ENCODE measurements at places on chromosomes 16 and 17. TPM values are rescaled to one million over a fixed set of nuclear protein-coding genes. Genes with fewer than 3 reads are reported as not detected.

The TP53TG3C gene
- not detected for total RNA-seq

The KCNG4 gene
- not detected for total RNA-seq

DNA sequence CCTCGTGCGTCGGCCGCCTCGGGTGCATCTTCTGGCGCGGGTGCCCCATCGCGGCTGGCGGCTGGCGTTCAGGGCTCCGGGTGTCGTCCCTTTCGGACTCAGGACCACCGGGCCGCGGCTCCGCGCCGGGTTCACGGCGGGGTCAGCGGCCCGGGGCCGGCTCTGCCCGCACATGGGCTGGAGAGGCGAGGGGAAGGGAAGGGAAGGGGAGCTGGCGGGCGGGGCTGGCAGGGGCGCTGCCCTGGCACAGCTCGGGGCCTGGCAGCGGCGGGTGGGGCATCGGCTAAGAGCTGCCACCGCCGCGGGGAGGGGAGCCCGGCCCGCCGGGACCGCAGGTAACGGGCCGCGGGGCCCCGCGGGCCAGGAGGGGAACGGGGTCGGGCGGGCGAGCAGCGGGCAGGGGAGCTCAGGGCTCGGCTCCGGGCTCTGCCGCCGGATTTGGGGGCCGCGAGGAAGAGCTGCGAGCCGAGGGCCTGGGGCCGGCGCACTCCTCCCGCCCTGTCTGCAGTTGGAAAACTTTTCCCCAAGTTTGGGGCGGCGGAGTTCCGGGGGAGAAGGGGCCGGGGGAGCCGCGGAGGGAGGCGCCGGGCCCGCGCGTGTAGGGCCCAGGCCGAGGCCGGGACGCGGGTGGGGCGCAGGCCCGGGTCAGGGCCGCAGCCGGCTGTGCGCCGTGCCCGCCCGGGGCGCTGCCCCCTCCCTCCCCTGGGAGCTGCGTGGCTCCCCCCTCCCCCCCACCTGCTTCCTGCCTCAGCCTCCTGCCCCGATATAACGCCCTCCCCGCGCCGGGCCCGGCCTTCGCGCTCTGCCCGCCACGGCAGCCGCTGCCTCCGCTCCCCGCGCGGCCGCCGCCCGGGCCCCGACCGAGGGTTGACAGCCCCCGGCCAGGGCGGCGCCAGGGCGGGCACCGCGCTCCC is 646 bp downstream of the HIC1 start:
- H3K4me3 ChIP-seq, result peak overlapping the region; percentile 28
- H3K36me3 ChIP-seq, result peaks cover 1% of the 10 kb centered on the region
- peaks cover 4% of the 10 kb centered on the region for H3K27me3 ChIP-seq

DNA sequence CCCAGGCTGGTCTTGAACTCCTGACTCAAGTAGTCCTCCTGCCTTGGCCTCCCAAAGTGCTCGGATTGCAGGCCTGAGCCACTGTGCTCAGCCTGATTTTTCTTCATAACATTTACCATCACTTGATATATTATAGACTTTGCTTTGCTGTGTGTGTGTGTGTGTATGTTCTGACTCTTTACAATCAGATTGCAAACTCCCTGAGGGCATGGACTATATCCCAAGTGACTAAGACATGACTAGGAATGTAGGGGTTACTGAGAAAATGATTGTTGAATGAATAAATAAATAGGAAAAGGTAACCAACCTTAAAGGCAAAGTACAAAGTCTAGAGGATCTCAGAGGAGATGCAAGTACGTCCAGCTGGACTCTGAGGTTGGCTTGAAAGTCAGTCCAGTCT is 9.6 kb upstream of the OR2C1 start:
- H3K36me3 ChIP-seq, result no peaks in the 10 kb centered on the region
- no peak overlapping the region for H3K27ac ChIP-seq
- DNase-seq, result no peak

GRCh38 chr17:5809580-5810188 is 225.4 kb upstream of the NLRP1 start:
- no peak for DNase-seq
- no peaks in the 10 kb centered on the region for H3K36me3 ChIP-seq
- H3K4me3 ChIP-seq, result no peak overlapping the region
- no peaks in the 10 kb centered on the region for H3K4me1 ChIP-seq

- H3K27me3 ChIP-seq, result no peaks in the 10 kb centered on the region
- no peak overlapping the region for H3K4me3 ChIP-seq
- H3K36me3 ChIP-seq, result peaks cover 72% of the 10 kb centered on the region
- H3K4me1 ChIP-seq, result no peaks in the 10 kb centered on the region
- H3K27ac ChIP-seq, result no peak overlapping the region
- no peak for DNase-seq
These were observed 42.8 kb downstream of the COG7 start for GRCh38 chr16:23410176-23410575.

DNA sequence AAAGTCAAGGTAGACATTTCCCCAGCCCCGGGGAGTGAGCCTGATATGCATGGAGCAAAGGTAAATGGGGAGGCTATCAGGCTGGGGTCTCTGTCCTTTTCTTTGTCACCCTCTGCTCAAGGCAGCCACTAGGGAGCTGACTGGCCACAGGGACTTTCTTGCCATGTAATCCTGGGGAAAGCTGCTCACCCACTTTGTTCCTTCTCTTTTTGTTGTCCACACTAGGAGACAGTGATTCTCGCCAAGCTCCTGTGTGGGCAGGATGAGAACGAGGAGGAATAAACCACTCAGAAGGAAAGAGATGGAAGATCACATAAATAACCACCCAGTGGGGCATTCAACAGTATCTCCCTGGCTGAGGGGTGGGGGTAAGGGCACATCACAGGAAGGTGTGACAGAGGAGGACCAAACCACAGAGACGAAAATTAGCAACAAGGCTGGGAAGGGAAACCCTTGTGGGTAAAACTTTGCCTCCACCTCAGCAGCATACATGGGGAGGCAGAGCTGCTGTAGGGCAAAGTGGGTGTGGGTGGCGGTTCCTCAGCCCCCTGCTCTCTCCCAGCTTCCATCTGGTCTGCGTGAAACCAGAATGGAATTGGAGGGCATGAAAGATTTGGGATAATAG is 26.2 kb upstream of the CCL1 start:
- H3K27me3 ChIP-seq, result no peaks in the 10 kb centered on the region
- no peak for DNase-seq
- H3K4me3 ChIP-seq, result no peak overlapping the region
- H3K4me1 ChIP-seq, result no peaks in the 10 kb centered on the region

DNA sequence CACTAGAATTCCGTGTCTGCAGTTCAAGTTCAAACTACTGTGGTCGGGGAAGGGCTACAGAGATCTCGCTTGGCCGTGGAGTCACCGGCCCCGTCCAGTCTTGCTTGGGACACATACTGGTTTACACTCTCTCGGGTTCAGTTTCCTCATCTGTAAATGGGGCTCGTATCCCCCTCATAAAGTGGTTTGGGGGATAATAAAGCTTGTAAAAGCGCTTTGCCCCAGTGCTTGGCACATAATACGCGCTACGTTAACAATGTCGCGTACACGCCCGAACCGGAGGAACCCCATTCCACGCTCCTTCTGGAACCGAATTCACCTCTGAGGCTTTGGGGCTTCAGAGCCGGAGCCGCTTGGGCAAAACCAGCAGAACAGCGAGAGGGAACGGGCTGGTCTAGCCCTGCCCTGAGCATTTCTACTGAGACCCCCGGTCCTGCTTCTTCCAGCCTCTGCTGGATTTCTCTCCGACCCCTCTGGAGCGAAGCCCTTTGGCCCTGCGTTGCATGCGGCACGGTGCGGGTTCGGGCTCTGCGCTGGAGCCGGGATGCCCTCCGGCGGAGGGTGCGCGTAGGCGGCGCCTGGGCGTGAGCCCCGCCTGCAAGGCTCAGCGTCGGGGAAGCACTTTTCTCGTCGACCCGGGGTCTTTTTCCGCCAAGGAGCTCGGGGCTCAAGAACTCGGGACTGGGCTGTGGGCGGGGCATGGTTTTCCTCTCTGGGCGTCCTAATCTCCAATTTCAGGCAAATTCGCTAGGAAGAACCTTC is 26.1 kb upstream of the HOXB13 start:
- H3K36me3 ChIP-seq, result no peaks in the 10 kb centered on the region
- peaks cover 27% of the 10 kb centered on the region for H3K4me1 ChIP-seq
- no peak for DNase-seq
- H3K27ac ChIP-seq, result no peak overlapping the region
- H3K4me3 ChIP-seq, result no peak overlapping the region
- H3K27me3 ChIP-seq, result peaks cover 81% of the 10 kb centered on the region

GRCh38 chr17:81517009-81517338 is 4.4 kb upstream of the ACTG1 start:
- DNase-seq, result no peak
- H3K4me3 ChIP-seq, result no peak overlapping the region
- H3K27ac ChIP-seq, result peak overlapping the region; percentile 7
- H3K27me3 ChIP-seq, result no peaks in the 10 kb centered on the region
- peaks cover 61% of the 10 kb centered on the region for H3K4me1 ChIP-seq

DNA sequence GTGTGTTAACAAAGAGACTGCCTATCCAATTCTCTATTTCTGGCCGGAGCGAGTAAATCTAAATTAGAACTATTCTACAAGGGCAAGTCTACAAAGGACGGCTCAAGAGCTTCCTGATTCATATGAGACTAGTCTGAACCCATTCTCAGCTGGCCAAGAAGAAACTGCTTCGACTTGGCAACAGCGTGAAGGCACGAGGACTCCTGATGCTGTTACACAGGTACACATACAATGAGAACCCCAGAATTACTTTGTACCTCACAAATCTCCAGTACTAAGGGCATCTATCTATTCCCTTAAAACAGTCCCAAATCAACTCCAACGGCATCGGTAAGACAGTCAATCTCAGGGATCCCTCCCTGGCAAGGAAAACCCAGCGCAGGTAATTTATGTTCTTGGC is 1.5 kb downstream of the CRK start:
- no peak overlapping the region for H3K27ac ChIP-seq
- DNase-seq, result no peak
- peaks cover 46% of the 10 kb centered on the region for H3K4me1 ChIP-seq
- peak overlapping the region; percentile 80 for H3K4me3 ChIP-seq
- H3K36me3 ChIP-seq, result peaks cover 8% of the 10 kb centered on the region

DNA sequence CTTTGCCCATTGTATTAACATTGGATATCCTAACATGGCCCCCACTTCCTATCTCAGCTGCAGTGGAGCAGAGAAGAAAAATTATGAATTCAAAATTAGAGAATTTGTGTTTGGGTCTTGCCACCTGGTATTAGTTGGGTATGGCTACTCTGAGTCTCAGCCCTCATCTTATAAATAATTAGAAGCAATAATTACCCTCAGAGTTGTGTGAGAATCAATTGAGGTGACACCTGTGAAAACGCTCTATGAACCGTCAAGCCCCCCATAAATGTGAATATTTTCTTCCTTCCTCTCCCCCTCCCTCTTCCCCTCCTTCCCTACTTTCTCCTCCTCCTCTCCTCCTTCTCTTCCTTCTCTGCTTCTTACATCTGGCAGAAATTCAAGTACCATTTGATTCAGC is 8.9 kb upstream of the TOB1 start:
- H3K4me3 ChIP-seq, result no peak overlapping the region
- peaks cover 31% of the 10 kb centered on the region for H3K4me1 ChIP-seq
- H3K27ac ChIP-seq, result no peak overlapping the region
- no peak for DNase-seq
- H3K36me3 ChIP-seq, result no peaks in the 10 kb centered on the region
- H3K27me3 ChIP-seq, result no peaks in the 10 kb centered on the region

DNA sequence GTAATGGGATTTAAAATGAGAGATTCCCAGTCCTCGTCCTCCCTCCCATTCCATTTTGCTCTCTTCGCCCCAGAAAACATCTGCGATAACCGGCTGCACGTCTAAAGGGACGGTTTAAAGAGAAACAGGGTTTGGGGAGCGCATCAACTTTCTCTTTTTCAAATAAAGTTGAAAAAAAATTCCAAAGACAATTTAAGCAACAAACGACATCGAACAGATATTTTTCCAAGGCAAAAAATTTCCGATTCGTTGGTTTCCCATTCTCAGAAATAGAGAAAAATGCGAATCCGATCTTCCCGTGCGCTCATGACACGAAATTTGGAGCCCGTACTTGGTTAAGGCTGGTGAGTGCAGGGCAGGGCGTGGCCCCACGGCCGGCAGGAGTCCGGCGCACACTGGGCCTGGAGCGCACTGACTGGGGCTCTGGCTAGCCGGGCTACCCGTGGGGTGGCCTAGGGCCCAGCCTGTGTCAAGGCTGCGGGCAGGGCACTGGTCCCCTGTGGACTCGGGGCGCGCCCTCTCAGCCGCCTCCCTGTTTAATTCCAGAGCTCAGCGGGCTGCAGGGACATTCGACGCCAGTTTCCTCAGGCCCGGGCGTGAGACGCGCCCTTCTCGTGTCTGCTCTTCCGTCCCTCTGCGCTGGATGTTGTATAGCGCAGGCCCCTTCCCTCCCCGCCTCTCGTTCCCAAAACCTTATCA is 17.9 kb upstream of the ZFHX3 start:
- no peak overlapping the region for H3K4me3 ChIP-seq
- H3K27me3 ChIP-seq, result peaks cover 74% of the 10 kb centered on the region
- H3K36me3 ChIP-seq, result no peaks in the 10 kb centered on the region
- H3K27ac ChIP-seq, result no peak overlapping the region
- peaks cover 4% of the 10 kb centered on the region for H3K4me1 ChIP-seq
- DNase-seq, result no peak

GRCh38 chr16:54522584-54522983 is 236.0 kb upstream of the IRX3 start:
- H3K27me3 ChIP-seq, result no peaks in the 10 kb centered on the region
- H3K27ac ChIP-seq, result no peak overlapping the region
- DNase-seq, result no peak
- no peak overlapping the region for H3K4me3 ChIP-seq

DNA sequence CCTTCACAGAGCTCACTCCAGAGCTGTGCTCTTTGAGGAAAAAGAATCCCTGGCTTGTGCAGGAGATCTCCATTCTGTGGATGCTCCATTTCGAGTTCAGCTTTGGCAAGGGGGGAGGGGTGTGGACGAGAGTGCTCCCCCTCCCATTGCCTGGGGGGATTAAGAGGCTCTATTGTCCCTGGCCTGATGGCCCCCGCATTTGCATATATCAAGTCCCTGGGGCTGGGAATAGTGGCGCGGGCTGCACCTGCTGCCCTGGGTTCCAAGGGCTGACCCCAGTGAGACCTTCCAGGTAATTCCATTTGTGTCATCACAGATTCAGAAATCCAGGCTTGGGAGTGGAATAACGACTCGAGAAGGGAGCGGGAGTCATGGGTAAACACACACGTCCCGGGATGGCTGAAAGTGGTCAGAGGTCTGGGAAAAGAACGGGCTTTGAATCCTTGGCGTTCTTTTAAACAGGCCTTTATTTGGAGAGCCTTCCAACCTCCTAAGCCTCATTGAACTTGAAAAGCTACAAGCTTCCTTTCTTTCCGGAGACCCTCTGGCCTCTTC is 479.3 kb downstream of the HS3ST3B1 start:
- H3K4me3 ChIP-seq, result no peak overlapping the region
- no peak overlapping the region for H3K27ac ChIP-seq
- DNase-seq, result no peak
- H3K4me1 ChIP-seq, result no peaks in the 10 kb centered on the region
- no peaks in the 10 kb centered on the region for H3K27me3 ChIP-seq
- no peaks in the 10 kb centered on the region for H3K36me3 ChIP-seq

- no peak overlapping the region for H3K4me3 ChIP-seq
- no peak overlapping the region for H3K27ac ChIP-seq
- no peaks in the 10 kb centered on the region for H3K36me3 ChIP-seq
- no peaks in the 10 kb centered on the region for H3K4me1 ChIP-seq
- peaks cover 23% of the 10 kb centered on the region for H3K27me3 ChIP-seq
These were observed 11.9 kb downstream of the NPTX1 start for GRCh38 chr17:80464486-80464885.

Data from CD4-positive, alpha-beta T cell (primary cell).